ENCODE measurements at places on chromosomes 7 and 10.
A peak's percentile ranks its signal among the peaks of the same experiment; 100 is the strongest.

GRCh38 chr10:97651773-97652172, 11.3 kb downstream of the PI4K2A start:
- DNase-seq: no peak

DNA sequence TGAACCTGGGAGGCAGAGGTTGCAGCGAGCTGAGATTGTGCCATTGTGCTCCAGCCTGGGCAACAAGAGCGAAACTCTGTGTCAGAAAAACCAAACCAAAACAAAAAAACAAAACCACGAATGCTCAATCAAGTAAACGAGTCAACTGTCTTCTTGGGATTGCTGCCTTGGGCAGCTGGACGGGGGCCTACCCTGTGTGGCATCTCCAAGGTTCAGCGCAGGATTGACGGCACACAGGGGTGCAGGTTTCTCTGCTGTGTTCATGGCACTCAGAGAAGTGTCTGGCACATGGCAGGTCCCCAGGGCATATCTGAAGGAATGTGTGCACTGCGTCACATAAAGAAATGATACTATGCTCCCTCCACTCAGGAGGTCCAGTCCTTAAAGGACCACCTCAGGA, 25.2 kb upstream of the CRYGN start:
- DNase-seq: no peak

DNA sequence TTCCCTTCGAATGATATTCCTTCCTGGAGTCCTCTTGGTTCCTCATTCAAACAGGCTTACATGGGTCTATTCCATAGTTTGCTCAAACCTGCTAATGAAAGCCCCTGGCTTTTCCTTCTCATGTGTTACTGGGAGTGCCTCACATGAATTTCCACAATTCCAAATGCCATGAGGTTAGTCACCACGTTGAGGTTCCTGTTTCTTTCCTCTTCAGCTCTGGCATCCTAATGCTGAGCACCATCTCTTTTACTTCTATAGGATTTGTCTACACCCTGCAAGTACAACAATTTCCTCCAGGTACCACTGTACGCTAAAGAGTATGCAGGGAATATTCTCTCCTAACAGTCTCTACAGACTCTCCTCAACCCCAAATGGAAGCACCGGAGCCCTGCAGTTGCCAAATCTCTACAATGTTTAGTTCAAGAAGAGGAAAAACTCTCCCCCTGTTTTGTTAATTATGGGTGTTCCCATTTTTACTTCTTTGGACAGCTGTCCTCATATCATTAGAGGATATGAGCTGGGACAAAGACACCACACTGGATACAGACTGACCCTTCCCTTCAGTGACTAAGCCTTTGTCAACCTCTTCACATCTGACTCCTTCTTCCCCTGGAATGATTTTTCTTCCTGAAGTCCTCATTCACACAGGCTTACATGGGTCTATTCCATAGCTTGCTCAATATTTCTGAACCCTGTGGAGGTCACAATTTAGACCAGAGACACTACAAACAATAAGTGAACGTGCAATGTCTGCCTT, 145.8 kb upstream of the BET1 start:
- no peak for DNase-seq

DNA sequence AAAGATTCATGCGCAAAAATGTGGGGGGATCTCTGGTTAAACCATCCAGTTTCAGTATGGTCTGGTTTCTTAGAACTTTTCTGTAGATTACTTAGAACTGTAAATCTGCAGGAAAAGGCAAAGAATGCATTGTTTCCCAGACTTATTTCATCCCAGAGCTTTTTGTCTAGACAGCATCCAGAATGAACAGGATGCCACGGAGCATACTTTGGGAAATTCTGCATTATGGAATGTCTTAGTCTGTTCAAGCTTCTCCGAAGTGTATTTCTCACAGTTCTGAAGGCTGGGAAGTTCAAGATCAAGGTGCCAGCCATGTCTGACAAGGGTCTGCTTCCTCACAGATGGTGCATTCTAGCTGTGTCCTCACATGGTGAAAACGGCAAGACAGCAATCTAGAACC, 136.3 kb downstream of the INHBA start:
- no peak for DNase-seq

- no peak for DNase-seq
Observed at GRCh38 chr7:4282434-4283223, 399.5 kb upstream of the FOXK1 start.

- no peak for DNase-seq
Observed at GRCh38 chr10:67119651-67120050, 193.8 kb downstream of the LRRTM3 start.

- DNase-seq: peak; percentile 83
Observed at GRCh38 chr10:31133792-31134310, 102.2 kb upstream of the ZNF438 start.

- no peak for DNase-seq
Observed at GRCh38 chr7:128923411-128923800, 12.9 kb upstream of the KCP start.

GRCh38 chr10:36181426-36182178, 539.5 kb upstream of the FZD8 start:
- no peak for DNase-seq

DNA sequence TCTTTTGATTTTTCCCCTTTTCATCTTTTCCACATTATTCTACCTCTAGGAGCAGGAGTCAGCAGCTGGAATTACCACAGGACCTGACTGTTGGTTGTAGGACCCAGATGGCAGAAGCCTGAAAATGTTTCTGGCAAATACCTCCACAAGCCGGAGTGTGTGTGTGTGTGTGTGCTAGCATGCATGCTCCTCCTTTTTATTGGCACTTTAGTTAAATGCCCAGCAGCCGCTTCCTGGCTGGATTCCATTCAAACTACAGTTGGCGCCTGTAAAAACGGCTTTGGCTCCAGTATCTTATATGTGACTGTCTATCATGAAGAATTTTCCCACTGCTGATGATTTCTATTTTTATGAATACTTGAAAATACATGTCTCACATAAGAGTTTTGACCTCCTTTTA, 319.7 kb upstream of the SP4 start:
- DNase-seq: no peak

- DNase-seq: no peak
Observed at GRCh38 chr7:19293431-19293830, 148.2 kb upstream of the FERD3L start.

DNA sequence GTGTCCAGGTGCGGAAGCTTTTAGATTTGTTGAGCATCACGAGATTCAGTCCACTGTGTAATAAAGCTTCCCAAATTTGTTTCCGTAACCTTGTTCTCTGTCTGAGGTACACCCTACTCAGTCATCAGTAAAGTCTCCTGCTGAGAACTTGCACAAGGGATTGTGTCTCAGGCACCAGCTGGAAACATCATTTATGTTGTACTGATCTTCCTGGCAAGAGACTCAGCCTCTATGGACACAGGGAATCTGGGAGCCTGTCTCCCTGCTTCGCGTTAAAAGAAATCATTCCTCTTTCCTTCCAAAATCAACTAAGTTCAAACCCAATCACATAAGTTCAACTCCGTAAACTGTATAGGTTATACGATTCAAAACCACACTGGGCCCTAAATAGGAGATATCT, 336.8 kb downstream of the GPR37 start:
- no peak for DNase-seq

GRCh38 chr10:18918532-18918931, 130.1 kb upstream of the MALRD1 start:
- DNase-seq: no peak

DNA sequence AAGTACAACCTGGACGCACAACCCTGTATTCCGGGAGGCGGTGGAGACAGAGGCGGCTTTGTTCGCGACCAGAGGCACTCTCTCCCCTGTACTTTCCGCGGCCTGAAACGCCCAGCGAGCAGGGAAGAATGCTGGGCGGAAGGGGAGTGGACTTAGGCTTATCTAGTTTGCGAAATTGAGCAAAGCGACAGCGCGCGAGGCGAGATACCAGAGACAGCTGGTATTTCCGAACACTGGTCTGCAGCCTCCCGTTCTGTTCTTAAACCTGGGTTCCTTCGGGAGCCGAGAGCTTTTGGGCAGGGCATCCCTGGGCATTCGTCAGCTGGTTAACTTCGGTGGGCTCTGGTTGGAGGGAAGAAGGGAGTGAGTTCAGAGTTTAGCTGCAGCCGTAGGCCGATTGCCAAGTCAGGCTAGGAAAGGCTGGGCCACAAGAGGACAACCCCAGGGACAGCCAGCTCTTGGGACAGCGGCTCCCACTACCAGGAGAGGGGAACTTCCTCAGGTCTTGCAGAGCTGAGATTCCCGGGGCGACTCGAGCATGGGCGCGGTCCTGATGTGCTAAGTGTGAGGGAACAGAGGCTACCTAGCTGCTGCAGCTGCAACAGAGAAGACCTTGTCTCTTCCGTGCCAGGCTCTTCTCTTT, 3.9 kb downstream of the HMX3 start:
- DNase-seq: no peak

- DNase-seq: no peak
Observed at GRCh38 chr7:16528520-16528919, 1.9 kb downstream of the LRRC72 start.

DNA sequence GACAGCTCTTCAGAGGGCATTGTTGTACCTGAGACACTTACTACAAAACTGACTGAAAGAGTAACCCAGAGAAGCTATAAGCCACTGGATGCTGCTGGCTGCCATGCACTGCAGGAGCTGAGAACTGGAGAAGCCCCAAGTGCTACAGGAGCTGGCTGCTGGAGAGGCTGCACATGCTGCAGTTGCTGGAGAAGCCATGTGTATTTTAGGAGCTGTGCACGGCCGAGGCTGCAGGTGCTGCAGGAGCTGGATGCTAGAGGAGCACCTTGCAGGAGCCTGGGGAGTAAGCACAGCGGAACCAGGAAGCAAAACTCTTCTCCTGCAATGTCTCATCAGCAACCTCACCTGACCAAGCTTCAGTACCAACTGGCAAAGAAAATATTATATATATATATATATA, 45.5 kb downstream of the STEAP1B start:
- no peak for DNase-seq

GRCh38 chr7:16805441-16805840, 642 bp upstream of the AGR2 start:
- no peak for DNase-seq

- DNase-seq: peak; percentile 49
Observed at GRCh38 chr10:110207805-110208613, 604 bp downstream of the MXI1 start.

DNA sequence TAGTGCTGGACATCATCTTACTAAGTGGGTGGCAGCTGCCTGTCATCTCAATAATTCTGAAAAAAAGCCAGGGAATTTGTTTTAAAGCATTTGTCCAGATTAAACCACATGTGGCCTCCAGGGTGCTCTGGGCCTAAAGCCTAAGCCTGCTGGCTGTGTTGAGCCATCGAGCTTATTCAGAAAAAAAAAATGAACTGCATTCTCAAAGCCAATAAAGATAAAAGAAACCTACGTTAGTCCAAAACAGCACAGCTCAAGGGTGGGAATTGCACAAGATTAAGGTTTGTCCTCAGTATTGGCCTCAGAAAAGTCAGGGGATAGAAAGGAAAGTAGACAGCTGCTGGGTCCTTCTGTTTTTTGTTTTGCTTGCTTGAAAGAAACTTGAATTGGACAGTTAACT, 22.6 kb upstream of the PRTFDC1 start:
- no peak for DNase-seq

DNA sequence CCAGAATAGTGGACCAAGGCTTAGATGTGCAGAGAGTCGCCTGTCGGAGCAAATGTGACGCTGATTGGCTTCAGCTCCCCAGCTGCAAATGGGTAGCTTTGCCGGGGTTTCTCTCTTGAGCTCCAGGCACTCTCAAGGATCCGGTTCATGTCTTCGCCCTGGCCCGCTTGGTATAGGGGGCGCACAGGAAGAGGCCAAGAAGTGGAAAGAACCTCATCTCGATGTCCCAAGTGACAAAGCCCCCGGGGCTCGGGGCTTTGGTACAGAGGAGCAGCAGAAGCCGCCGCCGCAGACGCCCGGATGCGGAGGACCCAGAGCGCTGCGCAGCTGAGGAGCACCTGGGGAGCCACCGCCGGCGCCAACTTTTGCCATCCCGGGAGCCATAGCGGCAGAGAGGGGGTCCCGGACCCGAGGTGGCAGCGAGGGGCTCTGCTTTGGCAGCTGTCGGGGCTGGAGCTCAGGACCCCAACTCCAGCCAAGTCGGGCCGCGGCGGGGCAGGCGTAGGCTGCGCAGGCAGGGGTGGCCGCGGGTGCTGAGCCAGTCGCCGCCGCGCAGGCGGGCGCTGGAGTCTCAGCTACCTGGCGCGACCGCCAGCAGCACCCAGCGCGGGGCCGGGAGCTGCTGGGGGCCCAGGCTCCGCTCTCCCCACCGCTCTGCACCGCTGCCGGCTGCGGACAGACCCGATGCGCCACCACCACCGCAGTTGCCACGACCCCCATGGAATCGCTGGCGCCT, 466.6 kb downstream of the XPNPEP1 start:
- DNase-seq: no peak

- DNase-seq: peak; percentile 13
Observed at GRCh38 chr10:65891073-65891981, 1034.5 kb upstream of the LRRTM3 start.

DNA sequence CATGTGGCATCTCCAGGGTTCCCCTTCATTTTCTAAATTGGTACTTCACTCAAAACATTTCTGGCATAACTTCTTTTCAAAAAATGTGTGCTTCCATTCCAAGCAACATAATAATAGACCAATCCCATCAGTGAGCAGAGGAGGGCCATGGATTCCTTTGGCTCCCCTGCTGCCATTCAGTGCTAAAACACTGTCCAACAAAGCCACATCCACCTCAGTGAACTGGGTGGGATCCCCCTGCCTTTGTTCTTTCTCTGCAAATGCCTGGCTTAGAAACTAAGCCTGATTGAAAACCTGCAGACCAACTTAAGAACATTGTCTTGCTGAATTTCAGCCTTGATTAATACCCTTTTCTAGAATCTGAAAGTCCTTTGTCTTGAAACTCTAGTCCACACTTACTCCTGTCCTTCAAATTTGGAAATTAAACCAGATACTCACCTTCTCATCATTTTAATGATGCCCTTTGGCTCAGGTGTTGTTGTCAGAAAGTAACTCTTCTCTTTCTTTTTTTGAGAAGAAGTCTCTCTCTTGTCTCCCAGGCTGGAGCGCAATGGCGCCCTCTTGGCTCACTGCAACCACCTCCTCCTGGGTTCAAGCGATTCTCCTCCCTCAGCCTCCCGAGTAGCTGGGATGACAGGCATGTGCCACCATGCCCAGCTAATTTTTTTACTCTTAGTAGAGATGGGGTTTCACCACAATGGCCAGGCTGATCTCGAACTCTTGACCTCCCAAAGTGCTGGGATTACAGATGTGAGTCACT, 132.3 kb downstream of the PLXNA4 start:
- no peak for DNase-seq

- DNase-seq: no peak
Observed at GRCh38 chr7:523347-524336, 4.0 kb upstream of the PDGFA start.

- DNase-seq: no peak
Observed at GRCh38 chr7:106891548-106892410, 26.7 kb downstream of the PIK3CG start.
